D341Med (cell line): ENCODE measurements at places on chromosomes 2 and 18.

DNA sequence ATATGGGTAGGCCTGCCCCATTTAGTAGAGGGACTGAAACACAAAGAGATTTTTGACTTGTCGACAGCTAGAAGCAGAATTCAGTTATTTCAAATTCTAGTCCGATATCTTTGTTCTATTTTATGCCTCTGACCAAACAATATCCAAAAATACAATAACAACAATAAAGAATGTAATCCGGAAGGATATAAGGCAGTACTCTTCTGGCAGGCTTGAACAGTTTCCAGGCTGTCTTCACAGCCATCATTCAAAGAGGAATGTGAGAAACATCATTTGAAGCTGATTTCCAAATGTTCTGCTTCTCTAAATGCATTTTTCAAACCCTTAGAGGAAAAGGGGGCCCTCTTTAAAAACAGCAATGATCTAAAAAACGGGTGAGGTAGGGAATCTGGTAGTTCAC lies 36.7 kb upstream of the SPTBN1 start:
- no peak for DNase-seq

DNA sequence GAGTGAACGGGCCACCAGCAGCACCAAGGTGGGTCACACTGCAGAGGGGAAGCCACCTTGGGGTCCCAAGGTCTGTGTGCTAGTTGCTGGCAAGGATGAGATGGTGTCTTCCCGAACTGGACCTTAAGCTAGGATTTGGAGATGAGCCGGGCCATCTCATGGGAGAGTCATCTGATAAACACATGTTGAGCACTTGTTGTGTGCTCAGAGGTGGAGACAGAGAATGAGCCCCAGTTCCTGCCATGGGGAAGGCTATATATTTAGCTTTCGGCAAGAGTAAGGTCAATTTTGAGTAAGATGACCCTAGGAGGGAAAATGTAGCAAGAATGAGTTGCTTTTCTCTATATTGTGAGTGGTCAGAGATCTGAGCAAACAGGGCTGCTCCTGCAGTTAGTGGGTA lies 41.4 kb upstream of the RPL31 start:
- DNase-seq: no peak

GRCh38 chr2:157644776-157645175 lies 16.1 kb upstream of the ACVR1C start:
- DNase-seq: no peak

GRCh38 chr2:178731300-178731699 lies 75.9 kb downstream of the TTN start:
- DNase-seq: no peak

DNA sequence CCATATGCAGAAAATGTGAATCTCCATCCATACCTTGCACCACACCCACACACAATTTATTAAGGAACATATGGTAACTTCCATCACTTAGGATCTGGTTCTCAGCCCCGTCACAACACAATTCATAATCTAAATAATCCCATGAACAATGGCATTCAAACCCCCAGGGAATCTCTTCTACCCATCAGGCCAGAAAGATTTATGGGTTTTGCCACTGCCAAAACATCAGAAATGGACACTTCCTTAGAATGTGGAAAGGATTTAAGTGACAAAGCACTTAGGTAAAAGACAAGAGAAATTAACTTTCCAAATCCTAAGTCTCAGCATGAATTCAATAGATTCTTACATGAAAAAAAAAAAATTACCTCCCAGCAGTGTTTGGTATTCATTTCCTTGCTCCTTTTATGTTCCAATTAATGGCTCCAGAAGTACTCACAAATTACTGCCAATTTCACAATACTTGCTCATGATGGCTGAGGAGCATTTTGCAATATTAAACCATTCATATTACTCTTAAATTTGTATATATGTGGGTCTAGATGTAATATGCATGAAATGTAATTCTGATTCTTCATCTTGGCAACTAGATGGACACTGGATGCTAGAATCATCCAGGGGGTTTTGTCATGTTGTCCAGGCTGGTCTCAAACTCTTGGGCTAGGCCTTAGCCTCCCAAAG lies 56.5 kb upstream of the TMEM247 start:
- DNase-seq: no peak

GRCh38 chr2:116819355-116819754 lies 995.1 kb upstream of the DDX18 start:
- no peak for DNase-seq

GRCh38 chr2:55141572-55142413 lies 90.3 kb downstream of the CLHC1 start:
- no peak for DNase-seq

GRCh38 chr2:69914950-69915945 lies at the start of gene MXD1:
Gene MXD1 (plus strand): TSS chr2:69915109. CDS start chr2:69915331, 222 bp downstream.
- peak; percentile 56 for DNase-seq

DNA sequence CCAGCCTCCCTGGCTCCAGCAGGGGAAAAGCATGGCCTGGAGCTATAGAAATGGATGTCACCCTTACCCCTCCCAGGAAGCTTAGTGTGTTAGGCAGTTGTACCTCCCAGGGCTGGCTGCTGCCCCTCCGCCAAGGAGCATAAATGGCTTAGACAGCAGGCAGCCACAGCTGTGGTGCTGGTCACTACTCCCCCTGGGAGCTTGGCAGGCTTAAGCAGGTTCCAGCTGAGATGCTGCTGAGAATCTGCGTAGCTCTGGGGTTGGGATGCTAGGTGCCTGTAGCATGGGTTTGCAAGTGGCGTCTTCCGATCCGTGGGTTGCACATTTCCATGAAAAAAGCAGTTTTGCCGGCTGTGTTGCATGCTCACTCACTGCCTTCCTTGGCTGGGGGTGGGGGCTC lies 369.7 kb downstream of the CTNNA2 start:
- no peak for DNase-seq

- DNase-seq: no peak
Observed at GRCh38 chr2:179307616-179308371, 43.2 kb upstream of the SESTD1 start.

DNA sequence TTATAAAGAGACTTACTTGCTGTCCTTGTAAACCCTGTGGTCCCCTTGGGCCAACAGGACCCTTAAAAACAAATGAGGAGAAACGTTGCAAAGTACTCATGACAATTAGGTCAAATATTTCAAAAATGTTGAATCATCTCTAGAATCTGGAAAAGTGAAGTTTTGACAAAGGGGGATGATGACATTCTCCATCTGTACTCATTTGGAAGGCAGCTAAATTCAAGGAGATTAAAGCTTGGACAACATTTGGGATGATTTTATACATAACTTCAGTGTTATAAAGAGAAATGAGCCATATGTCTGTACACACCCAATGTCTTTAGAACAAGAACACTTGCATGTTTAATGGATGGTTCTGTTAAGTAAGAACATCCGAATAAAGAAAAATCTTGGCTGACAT lies 92.9 kb downstream of the COL5A2 start:
- no peak for DNase-seq

- DNase-seq: peak; percentile 2
Observed at GRCh38 chr2:119389615-119390306, 23.0 kb downstream of the DBI start.

GRCh38 chr2:238695538-238695937 lies 152.3 kb upstream of the TWIST2 start:
- no peak for DNase-seq

- no peak for DNase-seq
Observed at GRCh38 chr2:9673914-9674481, 43.2 kb upstream of the YWHAQ start.

DNA sequence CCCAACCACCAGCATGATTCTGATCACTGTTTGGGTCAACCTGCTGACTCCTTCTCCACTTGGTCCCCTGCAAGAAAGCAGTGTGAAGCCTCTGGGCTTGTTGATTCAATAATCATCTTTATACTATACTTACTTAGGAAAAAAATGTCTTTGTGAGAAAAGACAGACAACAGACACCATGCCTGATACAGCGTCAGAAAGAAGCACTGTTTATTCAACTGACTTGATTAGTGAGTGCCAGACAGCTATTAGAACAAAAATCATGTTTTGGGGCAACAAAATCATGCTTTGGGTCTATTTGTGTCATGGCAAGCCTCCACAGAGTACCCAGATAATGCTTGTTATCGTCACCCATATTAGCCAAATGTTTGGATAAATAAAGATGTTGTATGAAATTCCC lies 58.7 kb upstream of the ATL2 start:
- no peak for DNase-seq

GRCh38 chr18:57519668-57520424 lies 66.7 kb downstream of the FECH start:
- no peak for DNase-seq

GRCh38 chr18:22830511-22830910 lies 102.6 kb upstream of the RBBP8 start:
- DNase-seq: no peak

DNA sequence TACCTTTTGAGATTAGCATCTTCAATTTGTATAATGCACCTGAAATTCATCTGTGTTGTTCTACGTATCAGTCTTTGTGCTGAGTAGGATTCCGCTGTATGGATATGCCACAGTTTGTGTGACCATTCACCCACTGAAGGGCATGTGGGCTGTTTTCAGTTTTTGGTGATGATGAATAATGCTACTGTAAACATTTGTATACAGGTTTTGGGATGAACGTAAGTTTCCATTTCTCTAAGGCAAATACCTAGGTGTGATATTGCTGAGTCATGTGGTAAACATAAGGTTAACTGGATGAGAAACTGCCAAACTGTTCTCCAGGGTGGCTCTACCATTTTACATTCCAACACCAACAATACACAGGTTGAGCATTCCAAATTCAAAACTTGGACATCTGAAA lies 35.1 kb downstream of the CABYR start:
- DNase-seq: no peak

DNA sequence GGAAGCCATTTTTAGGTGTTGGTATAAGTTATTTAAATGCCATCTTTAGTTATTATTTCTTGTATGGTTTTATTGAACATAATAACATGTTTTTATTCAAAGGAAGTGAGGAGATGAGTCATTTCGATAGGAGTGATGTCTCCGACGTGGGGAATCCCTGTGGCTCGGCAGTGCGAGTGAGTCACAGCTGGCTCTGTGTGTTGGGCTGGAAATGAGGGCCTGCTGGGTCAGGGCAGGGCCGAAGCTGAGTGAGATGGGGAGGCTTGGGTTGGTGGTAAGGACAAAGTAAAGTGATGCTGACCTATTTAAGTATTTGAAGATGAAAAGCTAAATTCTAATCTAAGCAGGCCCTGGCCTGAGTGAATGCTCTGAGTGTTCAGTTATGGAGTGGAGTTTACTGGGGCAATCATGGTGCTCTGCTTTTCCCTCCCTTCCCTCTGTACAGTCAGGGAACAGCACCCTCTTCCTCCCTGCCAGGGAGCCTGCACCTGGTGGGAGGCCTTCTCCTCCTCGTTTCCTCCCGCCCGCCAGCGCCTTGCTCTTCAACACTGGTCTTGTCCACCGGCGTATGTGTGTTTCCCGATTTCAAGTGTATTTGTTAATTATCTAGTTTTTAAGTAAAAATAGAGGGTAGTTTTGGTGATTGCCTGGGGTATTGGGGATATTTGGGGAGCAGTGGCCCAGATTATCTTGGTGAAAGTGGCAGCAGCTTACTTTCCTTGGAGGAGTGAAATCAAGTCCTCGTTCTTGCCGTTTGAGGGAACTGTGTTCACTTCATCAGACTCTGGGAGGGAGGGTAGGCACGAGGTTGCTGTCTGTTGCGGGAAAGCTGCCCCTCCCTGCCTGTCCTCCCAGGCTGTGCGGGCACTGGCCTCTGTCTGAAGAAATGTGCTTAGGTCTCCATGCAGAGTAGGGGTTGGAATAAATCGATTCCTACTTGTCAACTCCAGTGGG lies 157.0 kb downstream of the LDLRAD4 start:
- DNase-seq: peak; percentile 31

GRCh38 chr2:227320305-227321094 lies 4.6 kb upstream of the MFF start:
- DNase-seq: no peak

DNA sequence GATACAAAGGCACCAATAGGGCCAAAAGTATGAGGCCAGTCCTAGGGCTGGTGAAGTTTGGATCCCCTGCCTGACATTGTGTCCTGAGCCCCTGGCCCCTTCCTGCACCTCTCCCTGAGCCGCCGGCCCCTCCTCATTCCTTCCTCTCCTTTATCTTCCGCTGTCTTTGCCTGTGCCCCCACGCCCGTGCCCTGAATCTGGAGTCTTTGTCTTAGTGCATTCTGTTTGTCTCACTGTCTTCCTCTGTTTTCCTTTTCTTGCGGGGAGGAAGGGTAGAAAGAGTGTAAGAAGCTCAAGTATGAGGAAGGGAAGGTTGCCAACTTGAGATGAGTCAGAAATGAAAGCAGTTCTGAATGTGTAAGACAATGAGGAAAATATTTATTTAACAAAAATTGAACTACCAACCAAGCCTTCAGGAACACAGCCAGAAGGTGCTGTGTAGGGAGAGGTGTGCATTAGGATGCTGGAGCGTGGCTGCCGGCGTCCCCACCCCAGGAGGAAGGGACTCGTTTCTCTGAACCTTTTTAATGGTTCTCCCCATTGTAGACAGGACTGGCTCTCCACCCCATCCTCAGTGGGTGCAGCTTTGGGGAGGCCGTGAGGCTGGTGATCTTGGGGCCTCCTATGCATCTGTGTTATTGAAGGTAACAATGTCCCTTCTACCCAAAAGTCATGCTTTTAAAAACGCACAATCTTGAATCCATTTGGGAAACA lies 133.1 kb downstream of the NEDD4L start:
- DNase-seq: no peak

DNA sequence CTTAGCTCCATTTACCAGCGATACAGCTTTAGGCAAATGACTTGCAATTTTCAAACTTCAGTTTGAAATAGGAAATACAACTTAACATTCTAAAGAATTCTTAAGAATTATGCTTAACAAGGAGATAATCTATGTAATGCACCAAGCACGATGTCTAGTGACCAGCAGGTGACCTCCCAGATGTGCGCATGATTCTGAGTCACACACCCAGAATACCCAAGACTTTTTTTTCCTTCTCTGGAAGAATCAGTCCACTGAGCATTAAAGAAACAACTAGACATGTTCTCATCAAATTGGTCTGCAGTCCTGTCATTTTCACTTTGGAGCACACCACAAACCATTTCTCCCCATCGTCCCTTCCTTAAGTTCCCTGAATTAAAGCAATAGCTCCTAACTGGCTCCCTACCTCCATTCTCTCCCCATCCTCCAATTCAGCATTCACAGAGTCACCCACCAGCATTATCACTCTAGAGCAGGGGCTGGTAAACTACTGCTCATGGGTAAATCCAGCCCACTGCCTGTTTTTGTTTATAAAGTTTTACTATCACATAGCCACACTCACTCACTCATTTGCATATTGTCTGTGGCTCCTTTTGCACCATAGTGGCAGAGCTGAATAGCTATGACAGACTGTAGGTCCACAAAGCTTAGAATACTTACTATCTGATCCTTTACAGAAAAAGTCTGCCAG lies 13.2 kb downstream of the EVA1A start:
- no peak for DNase-seq

GRCh38 chr2:113755035-113755834 lies 1.2 kb downstream of the SLC35F5 start:
- DNase-seq: peak; percentile 11

- DNase-seq: no peak
Observed at GRCh38 chr2:23662941-23663920, 263.7 kb downstream of the ATAD2B start.

- DNase-seq: peak; percentile 72
Observed at GRCh38 chr2:174335254-174335987, 667 bp downstream of the SP9 start.

DNA sequence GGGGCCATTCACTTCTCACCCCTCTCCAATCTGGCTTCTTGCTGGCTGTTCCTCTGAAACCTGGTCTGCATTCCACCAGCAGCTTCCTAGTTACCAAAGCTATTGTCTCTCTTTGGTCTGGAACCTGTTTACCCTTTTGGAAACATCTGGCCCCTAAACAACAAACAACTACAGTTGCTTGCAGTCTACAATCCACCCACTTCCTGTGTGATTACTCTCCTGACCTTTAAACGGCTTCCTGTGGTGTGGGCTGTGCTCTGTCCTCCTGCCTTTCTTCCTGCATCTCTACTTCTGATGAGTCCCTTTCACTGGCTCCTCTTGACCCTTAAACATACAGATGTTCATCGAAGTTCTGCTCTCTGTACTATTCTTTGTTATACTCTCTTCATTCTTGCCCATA lies 303.8 kb downstream of the TDRD15 start:
- no peak for DNase-seq
